ENCODE measurements at places on chromosomes 16 and 17. TPM values are rescaled to one million over a fixed set of nuclear protein-coding genes. Genes with fewer than 3 reads are reported as not detected.

DNA sequence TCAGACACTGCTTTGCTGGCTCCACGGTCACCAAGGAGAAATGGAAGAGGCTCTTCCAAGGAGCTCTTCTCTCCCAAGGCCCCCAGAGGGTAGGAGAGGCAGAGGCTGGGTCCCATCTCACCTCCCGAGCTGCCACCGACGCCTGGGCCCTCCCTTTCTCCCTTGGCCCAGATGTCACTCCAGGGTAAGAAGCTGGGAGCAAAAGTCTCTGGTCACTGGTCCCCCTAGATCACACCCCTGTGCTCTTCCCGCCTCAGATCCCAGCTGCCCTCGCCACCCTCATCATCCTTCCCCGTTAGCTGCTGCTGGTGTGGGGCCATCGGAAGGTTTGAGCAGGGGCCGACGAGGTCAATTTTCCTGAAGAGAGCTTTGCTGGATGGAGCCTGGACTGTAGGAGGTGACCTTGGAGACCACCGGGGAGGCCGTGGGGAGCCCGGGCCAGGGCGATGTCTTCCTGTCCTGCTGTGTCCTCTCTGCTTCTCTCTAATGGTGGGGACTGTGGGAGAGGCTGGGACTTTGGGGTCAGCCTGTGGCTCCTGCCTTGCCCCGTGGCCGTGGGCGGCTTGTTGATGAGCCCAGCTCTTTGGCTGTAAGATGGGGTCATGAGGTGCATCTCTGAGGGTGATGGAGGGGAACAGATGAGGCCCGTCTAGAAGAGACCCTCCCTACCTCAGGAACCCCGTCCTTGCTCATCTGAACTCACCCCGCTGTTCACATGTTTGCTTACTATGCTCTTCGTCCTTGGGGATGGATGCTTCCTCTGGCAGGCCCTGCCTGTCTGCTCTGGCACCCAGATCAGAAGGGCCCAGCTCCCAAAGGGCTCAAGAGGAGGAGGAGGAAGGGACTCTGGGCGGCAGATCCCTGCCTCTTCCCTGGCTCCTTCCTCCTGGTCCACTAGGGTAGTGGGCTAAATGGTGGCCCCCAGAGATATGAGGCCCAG lies 11.4 kb upstream of the RHBDF2 start:
- no peak for DNase-seq

DNA sequence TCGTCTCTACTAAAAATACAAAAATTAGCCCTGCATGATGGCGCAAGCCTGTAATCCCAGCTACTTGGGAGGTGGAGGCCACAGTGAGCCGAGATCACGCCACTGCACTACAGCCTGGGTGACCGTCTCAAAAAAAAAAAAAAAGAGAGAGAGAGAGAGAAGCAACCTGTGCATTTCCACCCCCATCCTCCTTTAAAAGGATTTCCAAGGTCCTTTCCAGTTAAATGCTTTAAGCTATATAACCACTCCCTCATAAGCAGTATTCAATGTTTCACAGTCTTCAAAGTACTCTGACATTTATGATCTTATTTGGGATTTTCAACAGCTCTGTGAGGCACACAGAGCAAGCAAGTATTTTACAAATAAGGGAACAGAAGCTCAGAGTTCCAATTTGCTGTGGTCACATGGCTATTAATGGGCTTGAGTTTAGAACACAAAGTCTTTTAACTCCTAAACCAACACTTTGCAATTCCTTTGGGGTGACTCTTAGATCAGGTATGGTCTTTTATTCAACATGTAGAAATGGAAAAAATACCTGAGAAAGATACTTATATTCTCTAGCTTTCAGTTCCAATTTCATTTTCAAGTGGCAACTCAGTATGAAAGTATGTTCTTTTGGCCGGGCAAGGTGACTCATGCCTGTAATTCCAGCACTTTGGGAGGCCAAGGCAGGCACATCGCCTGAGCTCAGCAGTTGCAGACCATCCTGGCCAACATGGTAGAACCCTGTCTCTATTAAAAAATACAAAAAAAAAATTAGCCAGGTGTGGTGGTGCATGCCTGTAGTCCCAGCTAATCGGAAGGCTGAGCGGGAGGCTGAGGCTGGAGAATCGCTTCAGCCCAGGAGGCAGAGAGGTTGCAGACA lies 31.3 kb downstream of the SPOP start:
- DNase-seq, result no peak

DNA sequence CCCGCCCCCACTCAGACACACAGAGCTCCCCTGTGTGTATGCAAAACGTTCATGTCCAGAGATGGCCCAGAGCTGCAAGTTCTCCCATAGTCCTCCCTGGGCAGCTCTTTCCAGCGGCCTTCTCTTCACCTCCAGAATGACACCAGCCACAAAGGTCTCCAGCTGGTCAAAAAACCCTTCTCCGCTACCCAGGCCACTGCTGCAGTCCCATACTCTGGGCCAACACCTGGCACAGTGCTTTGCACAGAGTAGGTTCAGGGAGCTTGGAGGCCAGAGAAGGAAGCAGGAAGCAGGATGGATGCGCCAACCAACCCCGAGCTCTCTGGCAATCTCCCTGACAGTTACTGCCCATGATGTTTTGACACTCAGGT lies 1.1 kb upstream of the STAT5B start:
- DNase-seq, result no peak

DNA sequence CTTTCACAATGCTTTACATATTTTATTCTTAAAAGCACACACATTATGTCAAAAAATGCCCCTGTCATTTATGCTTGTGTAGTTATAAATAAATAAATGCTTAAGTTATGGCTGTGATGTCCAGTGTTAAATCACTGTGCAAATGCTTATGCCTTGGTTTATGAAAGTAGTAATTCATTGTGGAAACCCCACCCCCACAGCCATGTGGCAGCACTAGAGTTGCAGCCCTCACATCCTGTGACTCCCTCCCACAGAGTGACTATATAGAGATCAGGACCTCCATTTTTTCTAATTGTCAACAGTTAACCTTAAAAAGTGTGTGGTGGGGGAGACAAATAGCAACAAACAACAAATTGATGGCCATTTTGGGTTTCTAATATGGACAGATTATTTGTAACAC lies 2.4 kb downstream of the SKAP1 start:
- DNase-seq, result no peak

The KRTAP4-5 gene
- not detected for total RNA-seq

The KRTAP1-5 gene
- not detected for total RNA-seq

The GPR139 gene
- total RNA-seq, result not detected
